ENCODE measurements at places on chromosomes 6 and 20. TPM values are rescaled to one million over a fixed set of nuclear protein-coding genes. Genes with fewer than 3 reads are reported as not detected.

The ENPP1 gene
- 0.19 TPM for total RNA-seq

The SLC2A4RG gene
- 24.8 TPM for total RNA-seq

The KIF13A gene
- total RNA-seq, result not detected

The WFDC10B gene
- total RNA-seq, result not detected

The GTSF1L gene
- not detected for total RNA-seq

The PPP2R5D gene
- 54.4 TPM for total RNA-seq

The KIAA1755 gene
- total RNA-seq, result not detected

Measured in activated naive CD4-positive, alpha-beta T cell treated with anti-CD3 and anti-CD28 coated beads for 36 hours (primary cell).